Vagina (tissue), 2 donors: ENCODE measurements at places on chromosomes 4 and X.

DNA sequence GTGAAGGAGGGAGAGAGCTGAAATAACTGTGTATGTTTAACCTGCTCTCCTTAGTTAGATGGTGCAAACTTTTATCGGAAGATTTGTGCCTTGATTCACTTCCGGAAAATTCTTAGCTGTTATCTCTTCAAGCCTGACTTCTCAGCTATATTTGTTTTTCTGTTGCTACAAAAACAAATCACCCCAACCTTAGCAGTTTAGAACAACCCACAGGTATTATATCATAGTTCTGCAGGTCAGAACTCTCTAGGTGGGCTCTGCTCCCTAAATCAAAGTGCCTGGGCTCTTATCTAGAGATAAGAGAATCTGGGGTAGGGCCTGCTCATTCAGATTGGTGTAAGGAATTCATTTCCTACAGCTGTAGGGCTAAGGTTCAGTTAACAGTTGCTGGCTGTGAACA lies 15.1 kb upstream of the CEP135 start:
- DNase-seq = no peak

GRCh38 chrX:53256446-53257041 lies 24.8 kb downstream of the IQSEC2 start:
- DNase-seq = no peak

DNA sequence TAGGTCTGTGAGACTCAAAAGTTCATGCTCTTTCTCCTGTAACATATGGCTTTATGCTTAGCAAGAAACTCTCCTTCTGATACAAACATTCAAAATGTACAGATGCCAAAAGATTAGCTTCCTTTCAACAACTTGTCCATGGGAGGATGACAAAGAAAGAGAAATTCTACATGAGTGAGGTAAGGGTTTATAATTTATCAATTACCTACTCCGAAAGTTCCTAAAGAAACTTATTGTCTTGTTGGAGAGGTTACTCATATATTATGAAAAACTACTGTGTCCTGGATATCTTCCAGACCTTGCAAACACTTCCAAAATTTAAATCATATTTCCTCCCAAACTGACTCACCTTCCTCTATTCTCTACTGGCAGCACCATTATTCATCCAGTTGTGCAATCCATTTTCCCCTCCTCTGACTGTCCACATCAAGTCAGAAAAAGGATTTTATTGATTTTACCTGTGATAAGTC lies 65.1 kb downstream of the ENPEP start:
- no peak for DNase-seq

- DNase-seq = no peak
These were observed 254.2 kb downstream of the NAF1 start for GRCh38 chr4:162912482-162912881.

DNA sequence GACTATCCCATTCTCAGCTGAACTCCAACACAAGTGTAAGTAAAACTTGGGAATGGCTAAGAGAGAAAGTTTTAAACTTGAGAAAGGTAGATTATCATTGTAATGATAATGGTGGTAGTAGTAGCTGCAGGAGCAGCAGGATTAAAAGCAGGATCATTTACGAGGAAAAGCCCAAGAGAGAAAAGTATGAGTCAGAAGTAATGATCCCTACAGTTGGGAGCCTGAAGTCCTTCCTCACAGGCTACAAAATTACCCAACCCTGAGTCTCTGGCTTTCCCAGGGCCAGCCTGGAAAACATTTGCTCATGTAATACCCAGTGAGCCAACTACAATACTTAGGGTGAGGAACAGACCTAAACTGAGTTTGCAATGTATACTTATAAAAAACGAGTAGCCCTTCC lies 4.4 kb upstream of the PRDM8 start:
- DNase-seq = no peak

GRCh38 chr4:71405791-71406190 lies 67.0 kb downstream of the SLC4A4 start:
- DNase-seq = no peak

DNA sequence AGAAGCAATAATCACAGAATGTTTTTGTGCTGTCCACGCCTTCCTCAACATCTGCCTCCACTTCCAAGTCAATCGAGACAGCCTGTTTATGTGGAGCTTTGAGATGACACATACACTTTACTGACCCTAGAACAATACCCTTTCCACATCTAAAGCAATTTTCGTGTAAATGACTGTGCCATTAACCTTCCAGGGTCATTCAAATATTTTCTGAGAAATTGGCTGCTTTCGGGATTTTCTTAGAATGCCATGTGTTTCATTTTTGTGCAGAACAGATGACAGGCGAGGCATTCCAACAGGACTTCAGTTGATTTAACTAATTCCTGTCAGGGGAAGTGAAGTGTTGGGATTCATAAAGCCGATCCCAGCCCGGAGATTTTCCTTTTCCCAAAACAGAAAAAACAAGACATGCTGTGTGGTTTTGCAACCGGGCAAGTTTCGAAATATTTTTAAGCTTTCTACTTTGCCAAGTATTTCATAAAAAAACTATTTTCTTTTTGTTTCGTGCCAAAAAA lies 73.9 kb downstream of the SORBS2 start:
- no peak for DNase-seq

DNA sequence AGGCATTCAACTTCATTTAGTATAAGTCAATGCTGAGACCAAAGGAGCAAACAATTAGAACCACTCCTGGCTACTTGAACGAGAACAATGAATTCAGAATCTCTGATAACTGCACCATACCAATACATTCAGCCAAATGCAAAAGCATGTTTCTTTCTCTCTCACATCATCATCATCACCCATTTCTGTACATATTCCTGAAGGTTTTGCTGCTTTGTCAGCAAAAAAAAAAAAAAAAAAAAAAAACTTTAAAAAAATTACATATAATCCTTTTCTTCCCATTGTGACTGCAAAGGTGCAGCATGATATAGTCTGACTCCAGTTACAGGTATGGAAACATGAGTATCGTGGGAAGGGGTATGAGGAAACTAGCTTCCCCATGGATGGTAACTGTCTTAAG lies 35.6 kb downstream of the FBXW7 start:
- DNase-seq = no peak

DNA sequence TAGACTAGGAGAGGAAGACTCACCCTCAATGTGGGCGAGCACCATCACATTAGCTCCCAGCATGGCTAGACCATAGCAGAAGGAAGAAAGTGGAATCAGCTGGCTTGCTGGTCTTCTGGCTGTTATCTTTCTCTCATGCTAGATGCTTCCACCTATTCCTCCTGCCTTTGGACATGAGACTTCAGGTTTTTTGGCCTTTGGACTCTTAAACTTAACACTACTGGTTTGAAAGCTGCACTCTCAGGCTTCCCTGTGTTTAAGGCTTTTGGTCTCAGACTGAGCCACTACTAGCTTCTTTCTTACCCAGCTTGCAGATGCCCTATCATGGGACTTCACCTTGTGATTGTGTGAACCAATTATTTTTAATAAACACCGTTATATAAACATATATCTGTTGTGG lies 39.0 kb upstream of the UGT2B4 start:
- DNase-seq = no peak

DNA sequence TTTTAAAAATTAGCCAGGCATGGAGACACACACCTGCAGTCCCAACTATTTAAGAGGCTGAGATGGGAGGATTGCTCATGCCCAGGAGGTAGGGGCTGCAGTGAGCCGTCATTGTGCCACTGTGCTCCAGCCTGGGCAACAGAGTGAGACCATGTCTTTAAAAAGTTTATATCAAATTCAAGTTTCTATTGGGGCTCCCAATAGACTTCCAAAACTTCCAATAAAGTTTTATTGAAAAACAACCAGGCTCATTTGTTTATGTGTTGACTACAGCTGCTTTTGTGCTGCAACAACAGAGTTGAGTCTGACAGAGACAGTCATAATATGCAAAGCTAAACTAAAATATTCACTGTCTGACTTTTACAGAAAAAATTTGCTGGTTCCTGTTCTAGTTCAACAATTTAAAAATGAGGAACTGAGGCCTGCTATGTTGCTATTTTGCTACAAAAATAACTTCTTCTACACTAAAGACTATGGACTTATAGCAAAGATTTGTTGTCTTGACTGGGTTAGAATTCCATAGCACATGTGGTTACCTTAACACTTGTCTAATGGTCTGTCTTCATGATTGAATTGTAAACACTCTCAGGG lies 63.3 kb upstream of the RELL1 start:
- DNase-seq = no peak

DNA sequence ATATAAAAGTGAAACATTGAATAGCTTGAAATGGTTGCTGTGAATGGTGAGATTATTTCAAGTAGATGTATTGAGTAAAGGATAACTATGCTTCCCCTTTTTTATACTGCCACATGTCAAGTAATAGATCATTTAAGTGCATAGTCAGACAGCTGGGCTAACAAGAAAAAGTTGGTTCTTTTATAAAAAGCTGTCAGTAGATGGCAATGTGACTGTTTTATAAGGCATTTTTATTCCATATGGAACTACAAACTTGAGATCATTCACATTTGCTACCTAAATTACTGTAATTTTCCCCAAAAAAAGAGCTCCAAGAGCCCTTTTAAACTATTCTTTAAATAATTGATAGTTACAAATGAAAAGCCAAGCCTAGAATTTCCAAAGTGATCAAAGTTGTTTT lies 831.0 kb downstream of the C4orf33 start:
- no peak for DNase-seq
